ENCODE measurements at places on chromosomes 11 and 22.

DNA sequence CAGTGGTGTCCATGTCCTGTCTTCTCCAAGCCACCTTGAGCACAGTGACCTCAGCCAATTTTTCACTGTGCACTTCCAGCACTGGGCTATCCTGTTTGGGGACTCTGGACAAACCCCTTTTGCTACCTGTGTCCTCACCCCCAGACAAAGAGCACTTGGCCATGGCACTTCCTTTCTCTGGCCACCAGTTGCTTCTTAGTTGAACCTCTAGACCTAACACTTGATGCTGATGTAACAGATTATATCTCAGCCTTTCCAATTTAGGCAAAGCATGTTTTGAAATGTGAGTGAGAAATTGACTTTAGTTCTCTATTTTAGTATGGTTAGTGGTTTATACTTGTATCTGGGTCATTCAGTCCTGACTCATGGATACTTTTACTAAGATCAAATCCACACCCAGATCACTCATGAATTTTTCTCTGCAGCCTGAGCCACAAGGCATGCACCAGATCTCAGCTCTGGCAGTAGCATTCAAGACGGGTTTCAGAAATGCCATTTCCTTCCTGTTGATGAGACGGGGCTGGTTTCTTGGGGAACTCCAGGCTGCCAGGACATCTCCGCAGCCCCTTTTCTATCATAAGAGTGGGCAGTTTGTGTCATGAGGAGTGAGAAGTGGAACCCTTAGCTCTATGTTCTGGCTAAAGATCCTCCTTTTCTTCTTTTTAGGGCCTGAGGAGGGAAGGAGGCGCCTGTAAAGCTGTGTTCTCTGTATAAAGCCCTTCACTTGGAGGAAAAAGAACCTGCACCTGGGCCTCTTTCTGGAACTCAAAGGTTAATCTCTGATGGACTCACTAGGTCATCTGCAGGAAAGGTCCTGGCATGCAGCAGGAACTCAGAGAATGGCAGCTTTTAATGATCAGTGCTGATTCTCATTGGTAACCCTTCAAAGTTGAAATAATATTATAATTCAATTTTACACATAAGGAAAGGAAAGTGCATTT is 185.6 kb upstream of the TENM4 start:
- DNase-seq: no peak

- DNase-seq: no peak
Observed at GRCh38 chr22:24703101-24703500, 71.4 kb downstream of the PIWIL3 start.

GRCh38 chr11:34916843-34917770 is 689 bp downstream of the PDHX start:
- DNase-seq: peak; percentile 63

- no peak for DNase-seq
Observed at GRCh38 chr11:126997196-126997595, 3.4 kb downstream of the KIRREL3 start.

- no peak for DNase-seq
Observed at GRCh38 chr22:38704654-38705234, 1.0 kb upstream of the GTPBP1 start.

DNA sequence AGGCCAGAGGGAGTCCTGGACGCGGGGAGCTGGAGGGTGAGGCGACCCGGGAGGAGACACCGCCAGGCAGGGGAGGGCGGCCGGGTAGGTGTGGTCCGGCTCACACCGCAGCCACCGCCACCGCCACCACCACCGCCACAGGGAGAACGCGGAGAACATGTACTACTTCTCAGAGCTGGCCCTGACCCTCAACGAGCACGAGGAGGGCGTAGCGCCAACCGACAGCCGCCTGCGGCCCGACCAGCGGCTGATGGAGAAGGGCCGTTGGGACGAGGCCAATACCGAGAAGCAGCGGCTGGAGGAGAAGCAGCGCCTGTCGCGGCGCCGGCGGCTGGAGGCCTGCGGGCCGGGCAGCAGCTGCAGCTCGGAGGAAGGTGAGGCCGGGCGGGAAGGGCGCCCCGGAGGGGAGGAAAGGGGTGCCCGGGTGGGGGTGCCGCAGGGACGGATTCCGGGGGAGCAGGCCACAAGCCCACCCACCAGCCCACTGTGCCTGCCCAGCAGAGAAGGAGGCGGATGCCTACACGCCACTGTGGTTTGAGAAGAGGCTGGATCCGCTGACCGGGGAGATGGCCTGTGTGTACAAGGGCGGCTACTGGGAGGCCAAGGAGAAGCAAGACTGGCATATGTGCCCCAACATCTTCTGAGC is 62.8 kb downstream of the MORC2 start:
- DNase-seq: no peak

- no peak for DNase-seq
Observed at GRCh38 chr11:66333220-66333877, 2.9 kb downstream of the RIN1 start.

GRCh38 chr11:44568658-44569473 is 3.4 kb downstream of the CD82 start:
- no peak for DNase-seq

GRCh38 chr11:132632641-132633124 is 899.6 kb downstream of the OPCML start:
- no peak for DNase-seq

- no peak for DNase-seq
Observed at GRCh38 chr11:20599221-20600019, at the start of gene SLC6A5. SLC6A5 (plus strand) TSS chr11:20599608; CDS start chr11:20599673, 65 bp downstream.

DNA sequence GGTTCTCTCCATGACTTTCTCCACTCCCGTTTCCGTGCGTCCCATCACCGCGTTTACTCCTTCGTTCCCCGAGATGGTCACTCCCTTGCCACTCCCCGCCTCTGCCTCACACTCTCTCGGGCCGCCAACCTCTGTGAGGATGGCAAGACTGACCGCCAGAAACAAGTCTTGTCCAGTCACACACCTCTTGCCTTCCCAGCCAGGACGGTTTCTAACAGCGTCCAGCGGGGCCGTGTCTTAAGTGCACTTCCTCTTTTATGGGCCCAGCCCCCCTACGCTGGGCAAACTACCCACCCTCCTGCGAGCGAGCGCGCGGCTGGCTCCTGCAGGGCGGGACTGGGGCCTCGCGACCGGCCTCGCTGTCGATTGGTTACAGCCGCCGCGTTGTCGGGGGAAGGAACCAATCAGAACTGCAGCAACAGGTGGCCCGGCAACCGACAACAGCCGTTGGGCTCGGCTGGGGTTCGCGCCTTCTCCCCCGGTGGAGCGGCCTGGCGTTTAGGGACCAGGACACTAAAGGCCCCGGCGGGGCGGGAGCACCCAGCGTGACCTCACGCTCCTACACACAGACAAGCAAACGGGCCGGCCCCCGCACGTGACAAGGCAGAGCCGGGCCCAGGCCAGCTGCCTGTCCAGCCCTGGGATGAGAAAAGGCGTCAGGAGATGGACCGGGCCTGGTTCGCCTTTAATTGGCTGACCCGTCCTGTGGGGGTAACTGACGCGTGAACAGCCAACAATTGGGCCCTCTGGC is 522 bp upstream of the UCP2 start:
- DNase-seq: peak; percentile 94

DNA sequence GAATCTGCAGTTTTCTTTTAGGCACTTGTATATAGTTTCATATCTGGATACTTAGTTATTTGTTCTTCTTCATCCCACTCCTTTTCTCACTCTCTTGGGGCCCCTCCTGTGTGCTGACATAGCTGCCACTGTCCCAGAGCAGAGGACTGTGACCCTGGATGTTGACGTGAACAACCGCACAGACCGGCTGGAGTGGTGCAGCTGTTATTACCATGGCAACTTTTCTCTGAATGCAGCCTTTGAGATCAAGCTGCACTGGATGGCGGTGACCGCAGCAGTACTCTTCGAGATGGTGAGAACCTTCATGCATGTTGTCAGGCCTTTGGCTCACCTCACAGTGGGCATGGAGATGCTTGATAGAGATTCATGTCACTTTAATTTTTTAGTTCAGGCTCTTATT is 50.9 kb upstream of the YWHAH start:
- peak; percentile 77 for DNase-seq
